HCEC 1CT (cell line): ENCODE measurements at places on chromosomes 7 and 10.

DNA sequence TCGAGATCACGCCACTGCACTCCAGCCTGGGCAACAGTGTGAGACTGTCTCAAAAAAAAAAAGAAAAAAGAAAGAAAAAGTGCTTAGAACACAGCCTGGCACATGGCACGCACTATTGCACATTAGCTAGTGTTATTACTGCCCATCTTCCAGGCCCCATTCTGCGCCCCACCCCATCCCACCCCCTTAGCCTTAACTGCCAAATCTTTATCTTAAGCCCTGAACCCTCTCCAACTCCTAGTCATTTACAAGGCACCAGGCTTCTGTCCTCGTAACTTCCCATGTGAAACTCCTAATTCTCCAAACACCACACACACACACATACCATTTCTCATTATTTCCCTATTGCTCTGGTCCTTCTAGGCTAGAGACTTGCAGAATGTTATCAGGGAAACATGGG is 4.8 kb downstream of the FRAT2 start:
- no peak for DNase-seq

DNA sequence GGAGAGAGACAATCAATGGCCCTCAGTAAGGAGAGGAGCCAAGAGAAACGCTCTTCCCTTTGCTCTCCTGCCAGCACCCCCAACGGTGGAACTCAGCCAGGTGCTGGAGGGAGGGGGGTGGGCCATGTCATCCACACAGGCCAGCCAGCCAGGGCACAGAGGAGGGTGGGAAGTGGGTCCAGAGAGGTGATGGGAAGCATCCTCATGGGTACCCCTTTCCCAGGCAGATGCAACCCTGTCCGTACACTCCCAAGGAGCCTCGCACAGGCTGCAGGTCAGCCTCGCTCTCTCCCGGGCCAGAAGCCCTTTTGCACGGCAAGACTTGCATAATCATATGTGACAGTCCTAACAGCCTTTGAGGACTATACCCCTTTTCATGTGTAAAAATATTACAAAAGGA is 142.0 kb upstream of the NAMPT start:
- no peak for DNase-seq

- no peak for DNase-seq
Measured at GRCh38 chr10:86251426-86251825, 115.2 kb downstream of the GRID1 start.

DNA sequence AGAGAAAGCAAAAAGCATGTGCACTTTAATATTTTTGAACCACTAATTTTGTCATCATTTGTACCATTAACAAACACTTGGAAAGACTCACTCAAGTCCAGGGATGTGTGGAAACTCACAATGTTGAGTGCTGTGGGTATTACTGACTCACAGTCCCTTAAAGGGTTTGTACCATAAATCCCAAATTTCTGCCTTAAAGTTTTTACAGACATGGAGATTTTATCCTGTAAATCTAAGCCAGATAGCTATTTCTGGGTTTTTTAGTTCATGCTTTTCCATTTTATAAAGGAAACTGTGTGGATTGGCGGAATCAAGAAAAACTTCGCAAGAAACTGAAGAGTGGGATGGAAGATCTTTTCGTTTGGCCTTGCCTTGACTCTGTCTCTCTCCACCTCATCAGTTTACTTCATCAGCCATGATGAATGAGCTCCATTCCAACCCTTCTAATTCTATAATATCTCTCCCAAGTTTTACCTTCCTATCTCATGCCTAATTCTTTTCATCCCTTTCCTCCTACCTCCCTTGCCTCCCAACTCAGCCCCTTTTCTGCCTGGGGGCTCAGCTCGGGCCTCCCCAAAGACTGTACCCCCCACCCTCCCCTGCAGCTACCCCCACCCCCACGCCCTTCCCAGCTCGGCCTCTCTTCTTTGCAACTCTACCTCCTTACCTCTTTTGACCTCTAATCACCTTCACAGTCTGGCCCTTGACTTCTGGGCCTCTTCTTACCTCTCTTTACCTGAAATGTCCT is 218.5 kb upstream of the MKLN1 start:
- DNase-seq: peak; percentile 53

DNA sequence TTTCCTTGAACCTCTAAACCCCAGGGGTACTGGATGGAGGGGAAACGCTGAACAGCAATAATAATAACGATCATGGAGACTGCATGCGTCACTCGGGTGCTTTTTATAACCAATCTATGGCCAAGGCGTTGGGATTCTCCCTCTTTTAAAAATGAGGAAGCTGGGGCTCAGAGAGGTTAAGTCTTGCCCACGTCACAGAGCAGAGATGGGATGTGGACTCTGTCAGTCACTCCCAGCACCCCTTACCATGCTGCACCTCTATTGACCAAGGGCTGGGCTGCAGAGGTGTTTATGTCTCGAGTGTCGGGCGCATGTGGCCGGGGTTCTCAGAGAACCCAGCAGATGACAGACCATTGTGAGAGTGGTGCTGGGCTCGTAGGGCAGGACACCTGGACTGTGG is 129.9 kb downstream of the CDH23 start:
- DNase-seq: no peak

- DNase-seq: no peak
Measured at GRCh38 chr10:6868036-6868725, 288.1 kb upstream of the PRKCQ start.

DNA sequence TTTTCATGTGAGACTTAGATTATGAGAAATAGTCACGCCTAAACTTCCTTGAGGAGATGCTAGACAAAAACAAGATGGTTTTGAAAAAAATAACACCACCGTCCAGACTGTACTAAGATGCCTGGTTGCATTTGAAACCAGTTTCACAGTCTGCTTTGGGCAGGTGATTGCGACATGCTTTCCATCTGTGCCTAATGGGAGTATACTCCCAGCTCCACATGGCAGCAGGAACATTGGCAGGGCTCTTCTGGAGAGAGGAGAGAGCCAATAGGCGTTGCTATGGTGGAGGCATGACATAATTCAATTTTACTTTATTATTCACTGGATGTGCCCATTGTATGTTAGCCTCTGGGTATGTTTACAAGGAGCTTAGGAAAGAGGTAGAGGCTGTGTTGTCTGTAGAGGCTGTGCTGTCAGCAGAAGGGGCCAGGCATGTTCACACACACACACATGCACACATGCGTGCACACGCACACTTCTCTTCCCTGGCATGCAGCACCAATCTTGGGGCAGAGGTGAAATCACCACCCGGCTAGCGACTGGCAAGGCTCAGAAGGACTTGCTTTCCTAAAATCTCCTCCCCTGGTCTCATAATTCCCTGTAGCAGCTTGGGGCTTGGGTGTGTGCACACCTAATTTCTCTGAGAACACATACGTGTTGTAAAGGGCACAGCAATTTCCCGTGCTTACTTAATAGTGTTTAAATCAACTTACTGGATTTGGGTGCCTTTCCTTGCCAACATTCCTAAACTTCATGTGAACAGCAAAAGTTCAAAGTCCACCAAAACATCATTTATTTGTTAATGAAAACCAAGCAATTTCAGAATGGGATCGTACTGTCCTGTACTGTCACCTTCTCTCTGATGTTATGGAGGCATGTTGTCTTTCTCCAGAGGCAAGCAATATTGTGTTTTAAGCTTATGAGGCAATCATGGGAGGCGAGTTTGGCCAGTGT is 162.1 kb downstream of the TCF7L2 start:
- peak; percentile 24 for DNase-seq

DNA sequence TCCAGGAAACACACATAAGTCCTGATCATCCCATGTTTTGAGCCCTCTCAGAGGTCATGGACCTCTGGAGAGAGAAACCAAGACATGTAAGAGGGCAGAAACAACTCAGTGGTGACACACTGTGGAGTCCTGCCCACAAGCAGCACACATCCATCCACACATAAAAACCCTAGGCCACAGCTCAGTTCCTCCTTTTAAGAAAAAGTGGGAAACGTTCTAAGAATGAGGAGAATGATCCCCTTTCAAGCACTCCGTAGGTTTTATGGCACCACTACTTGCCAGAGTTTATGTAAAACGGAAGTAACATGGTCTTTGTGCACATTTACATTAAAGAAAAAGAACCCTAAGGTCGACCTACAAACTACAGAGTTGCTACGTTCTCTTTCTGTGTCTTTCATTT is 19.9 kb downstream of the ATAD1 start:
- DNase-seq: no peak

GRCh38 chr7:45716380-45717203 is 142.4 kb downstream of the ADCY1 start:
- no peak for DNase-seq

DNA sequence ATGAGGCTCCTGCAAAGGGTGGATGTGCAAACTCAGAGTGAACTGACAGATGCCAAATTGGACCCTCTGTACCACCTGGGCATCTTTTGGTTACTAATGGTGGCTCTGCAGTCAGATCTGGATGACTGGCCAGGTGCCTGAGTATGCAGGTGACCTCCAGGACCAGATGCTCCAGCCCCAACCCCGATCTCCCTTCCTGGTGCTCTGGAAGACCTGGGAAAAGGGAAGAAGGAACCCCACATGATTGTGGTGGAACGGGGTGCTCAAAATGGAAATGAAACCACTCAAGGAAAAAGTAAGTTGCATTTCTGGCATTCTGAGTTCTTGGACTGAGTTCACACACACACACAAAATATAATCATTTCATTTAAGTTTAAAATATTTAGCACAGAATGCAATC is 9.8 kb upstream of the AEBP1 start:
- DNase-seq: no peak

GRCh38 chr7:116633131-116633988 is 38.6 kb upstream of the MET start:
- DNase-seq: peak; percentile 82

DNA sequence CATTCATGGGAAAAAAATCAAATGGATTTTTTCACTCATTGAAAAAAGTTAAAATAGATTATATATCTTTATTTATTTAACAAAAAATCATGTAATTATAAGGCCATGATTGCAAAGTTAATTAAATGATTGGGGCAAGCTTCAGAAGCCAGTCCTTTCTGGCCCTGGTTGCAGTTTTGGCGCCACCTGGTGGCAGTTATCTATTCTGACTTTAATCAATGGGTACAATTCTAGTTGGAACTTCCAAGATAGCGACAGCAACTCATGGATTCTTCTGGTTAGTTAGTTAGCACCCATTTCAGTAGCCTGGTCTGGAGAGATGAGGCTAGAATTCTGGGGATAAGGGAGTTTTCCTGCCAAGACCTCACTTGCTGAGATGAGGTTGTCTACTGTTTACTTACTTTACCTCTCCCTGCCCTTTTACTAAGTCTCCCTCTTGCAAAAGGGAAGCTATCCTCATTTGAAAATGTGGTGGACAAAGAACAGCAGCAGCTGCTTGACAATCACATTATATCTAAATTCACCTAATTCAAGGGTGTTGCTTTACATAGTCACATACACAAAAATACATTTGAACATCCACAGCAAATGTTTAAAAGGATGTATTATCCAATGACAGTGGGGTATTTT is 42.3 kb downstream of the NOC3L start:
- DNase-seq: peak; percentile 38

DNA sequence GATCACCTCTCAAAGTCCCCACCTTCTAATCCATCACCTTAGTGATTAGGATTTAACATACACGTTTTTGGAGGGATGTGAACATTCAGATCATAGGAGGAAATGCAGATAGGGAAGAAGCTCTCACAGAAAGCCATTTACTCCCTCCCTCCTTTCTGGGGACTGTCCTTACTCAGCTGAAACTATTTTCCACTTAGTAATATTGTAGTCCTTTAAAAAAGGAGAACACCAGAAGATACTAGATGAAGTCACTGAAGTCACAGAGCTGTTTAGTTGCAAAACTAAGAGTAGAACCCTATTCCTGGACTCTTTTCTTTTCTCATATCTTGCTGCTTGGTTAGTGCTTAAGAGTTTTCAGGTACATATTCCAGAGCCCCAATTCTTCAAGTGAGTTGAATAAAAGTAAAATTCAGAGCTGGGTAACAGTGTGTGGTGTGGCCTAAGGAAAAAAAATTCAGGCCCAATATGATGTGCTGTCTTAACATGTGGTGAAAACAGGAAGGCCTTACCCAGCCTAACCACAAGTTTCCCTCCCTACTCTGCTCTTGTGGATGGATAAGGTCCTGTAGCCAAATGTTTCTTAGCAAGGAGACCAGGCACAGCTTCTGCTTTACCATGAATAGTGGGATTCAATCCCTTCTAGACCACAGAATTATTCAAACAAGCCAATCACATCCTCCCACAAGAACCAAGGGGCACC is 135.7 kb downstream of the INHBA start:
- peak; percentile 36 for DNase-seq

DNA sequence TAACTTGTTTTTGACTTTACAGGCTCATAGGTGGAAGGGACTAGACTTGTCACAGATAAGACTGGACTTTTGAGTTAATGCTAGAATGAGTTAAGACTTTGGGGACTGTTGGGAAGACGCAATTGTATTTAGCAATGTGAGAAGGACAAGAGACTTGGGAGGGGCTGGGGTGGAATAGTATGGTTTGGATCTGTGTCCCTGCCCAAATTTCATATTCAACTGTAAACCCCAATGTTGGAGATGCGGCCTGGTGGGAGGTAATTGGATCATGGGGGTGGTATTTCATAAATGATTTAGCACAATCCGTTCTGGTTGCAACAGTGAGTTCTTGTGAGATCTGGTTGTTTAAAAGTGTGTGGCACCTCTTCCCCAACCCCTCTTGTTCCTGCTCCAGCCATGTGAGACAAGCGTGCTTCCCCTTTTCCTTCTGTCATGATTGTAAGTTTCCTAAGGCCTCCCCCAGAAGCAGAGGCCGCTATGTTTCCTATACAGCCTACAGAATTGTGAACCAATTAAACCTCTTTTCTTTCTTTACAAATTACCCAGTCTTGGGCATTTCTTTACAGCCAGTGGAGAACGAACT is 22.6 kb downstream of the RNF216 start:
- DNase-seq: no peak

DNA sequence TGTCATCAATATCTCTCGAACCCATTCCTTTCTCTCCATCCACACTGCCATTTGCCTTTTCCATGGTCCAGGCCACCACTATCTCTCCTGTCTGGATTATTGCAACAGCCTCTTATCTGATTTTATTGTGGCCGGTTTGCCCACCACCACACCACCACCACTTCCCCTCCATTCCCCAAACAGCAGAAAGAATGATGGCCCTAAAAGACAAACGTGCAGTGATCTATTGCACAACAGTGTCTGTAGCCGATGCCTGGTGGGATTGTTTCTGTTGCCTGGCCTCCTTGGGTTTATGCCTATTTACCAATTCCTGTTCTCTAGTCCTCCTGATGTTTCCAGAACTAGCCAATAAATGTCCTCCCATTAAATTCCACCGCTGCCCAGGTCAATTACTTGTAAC is 10.2 kb upstream of the ST8SIA6 start:
- no peak for DNase-seq

DNA sequence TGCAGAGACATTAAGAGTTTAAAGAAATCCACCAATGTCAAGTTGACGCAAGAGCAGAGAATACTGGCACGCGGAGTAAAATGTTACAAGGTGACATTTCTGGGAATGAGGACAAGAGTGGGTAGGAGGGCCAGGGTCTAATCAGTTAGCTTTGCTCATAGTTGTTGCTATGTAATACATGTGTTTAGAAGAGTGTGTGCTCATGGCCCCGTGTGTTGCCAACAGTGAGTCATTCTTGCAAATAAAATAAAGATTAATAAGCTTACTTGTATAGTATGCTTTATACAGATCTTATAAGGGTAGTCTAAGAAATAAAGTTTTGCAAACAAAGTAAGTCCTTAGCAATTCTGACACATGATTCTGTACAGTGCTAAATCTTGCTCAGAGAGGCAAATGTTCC is 64.5 kb downstream of the DNMBP start:
- peak; percentile 84 for DNase-seq

- no peak for DNase-seq
Measured at GRCh38 chr7:98250789-98251188, 1.2 kb downstream of the TECPR1 start.
